ENCODE measurements at places on chromosomes 11 and 22.
A peak's percentile ranks its signal among the peaks of the same experiment; 100 is the strongest.

GRCh38 chr11:1298695-1299492, 10.5 kb downstream of the TOLLIP start:
- DNase-seq: no peak

DNA sequence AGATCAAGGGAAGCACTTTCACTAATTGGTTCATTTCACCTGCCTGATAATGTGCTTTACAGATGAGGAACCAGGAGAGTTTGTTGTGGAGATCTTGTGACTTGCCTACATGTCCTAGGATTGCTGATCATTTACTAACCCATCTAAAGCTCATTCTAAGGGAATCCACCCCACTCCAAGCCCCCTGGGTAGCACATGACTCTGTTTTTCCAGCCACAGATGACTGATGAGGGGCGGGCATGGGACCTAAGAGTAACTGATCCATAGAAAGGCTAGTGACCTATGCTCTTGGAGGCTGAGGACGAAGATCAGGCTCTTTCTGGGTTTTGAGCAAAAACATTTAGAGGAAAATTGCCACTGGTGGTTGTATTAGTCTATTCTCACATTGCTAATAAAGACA, 378.1 kb downstream of the CADM1 start:
- DNase-seq: no peak

- no peak for DNase-seq
Measured at GRCh38 chr22:37618072-37618656, 9.5 kb downstream of the GGA1 start.

GRCh38 chr22:49334976-49335375, 492.7 kb downstream of the BRD1 start:
- no peak for DNase-seq

- no peak for DNase-seq
Measured at GRCh38 chr22:40585310-40585751, 51.2 kb downstream of the MRTFA start.

DNA sequence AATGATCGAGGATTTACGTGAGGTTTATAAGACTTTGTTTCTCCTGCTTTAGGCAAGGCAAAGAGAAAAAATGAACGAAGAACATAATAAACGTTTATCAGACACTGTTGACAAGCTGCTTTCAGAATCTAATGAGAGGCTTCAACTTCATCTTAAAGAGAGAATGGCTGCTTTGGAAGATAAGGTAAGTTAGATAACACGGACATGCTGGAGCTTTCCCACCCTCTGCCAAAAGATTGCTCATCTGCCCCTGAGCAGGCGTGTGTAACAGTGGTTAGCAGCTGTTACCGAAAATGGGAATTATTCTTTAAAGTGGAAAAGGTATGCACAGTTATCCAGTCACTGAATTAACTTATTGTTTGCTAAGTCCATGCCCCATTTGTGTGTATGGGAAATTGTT, 62.8 kb upstream of the CTTN start:
- DNase-seq: no peak

DNA sequence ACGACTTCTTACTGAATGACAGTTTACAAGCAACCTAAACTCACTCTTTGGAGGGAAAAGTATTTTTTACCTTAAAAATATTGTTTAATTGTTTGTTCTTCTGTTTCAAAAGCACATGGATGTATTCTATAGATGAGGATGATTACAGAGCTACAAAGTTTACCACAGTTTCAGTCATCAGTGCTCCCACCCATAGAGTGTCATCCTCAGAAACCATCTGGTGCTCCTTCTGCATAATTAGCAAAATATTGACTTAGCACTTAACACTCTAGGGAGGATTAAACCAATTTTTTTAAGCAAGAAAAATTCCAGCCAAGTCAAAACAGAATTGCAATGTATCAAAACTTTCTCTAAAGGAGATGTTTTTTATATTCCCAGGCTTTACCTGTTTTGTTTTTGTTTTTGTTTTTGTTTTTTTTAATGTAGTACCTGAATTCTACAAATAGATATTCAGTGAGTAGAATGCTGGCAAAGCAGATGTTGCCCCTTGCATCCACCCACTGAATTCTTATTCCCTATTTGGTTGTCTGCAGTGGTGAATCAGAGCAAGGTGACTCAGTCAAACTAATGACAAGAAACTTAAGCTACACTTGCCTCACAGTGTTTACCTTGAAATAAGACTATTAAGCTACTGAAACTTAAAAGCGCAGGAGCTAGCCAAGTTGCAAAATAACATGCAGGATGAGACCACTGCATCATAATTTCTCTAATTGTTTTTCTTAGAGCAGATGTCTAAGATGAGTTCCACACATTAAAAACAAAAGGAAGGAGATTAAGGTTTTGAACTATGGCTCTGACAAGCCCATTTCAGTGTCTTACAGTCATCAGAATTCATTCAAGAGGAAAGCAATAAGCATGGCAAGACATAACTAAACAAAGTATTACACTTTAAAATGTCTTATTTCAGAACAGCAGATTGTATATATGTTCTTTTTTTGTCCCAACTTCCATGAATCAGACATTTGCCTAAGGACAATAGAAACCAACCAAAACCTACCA, 155.1 kb upstream of the SOX6 start:
- no peak for DNase-seq

- no peak for DNase-seq
Measured at GRCh38 chr11:1896923-1897322, 5.2 kb upstream of the PRR33 start.

- DNase-seq: no peak
Measured at GRCh38 chr11:107583629-107584195, 7.2 kb upstream of the ELMOD1 start.

DNA sequence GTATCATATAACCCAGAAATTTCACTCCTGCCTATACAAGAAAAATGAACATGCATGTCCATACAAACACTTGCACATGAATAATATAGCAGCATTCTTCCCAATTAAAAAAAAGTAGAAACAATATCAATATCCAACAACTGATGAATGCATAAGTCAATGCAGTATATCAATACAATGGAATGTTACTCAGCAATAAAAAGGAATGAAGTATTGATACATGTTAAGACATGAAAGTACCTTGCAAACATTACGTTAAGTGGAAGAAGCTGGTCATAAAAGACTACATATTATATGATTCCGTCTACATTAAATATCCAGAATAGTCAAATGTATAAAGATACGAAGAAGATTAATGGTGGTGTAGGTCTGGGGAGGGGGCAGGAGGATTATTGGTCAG, 73.9 kb upstream of the DRD2 start:
- no peak for DNase-seq

DNA sequence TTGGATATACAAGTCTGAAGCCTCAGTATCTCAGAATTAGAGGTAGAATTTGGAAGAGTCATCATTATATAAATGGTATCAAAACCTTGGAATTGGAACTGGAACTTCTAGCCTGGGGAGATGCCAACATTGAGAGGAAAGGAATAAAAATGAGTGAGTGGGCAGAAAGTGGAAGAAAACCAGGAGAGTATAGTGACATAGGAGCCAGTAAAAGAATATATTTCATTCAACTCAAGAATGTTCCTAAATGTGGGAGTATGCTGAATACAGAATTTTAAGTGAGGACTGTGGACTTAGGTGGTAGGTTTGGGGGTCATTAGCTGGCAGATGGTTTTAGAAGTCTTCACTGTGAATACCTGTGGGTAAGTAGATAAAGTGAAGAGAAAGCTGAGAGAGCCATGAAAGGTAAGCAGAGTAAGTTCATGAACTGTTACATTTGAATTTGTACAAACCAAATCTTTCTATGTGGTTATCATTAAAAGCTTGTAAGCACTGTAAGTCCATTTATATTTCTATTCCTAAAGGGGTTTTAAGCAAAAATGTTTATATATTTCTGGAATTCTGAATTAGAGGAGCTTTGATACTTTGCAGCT, 60.2 kb downstream of the PDHX start:
- no peak for DNase-seq

- no peak for DNase-seq
Measured at GRCh38 chr22:17063411-17064106, 21.2 kb upstream of the IL17RA start.

GRCh38 chr11:5689551-5689983, at the start of gene TRIM22:
TRIM22 (plus strand) TSS chr11:5689790; CDS start chr11:5696233, 6,443 bp downstream.
- peak; percentile 46 for DNase-seq

DNA sequence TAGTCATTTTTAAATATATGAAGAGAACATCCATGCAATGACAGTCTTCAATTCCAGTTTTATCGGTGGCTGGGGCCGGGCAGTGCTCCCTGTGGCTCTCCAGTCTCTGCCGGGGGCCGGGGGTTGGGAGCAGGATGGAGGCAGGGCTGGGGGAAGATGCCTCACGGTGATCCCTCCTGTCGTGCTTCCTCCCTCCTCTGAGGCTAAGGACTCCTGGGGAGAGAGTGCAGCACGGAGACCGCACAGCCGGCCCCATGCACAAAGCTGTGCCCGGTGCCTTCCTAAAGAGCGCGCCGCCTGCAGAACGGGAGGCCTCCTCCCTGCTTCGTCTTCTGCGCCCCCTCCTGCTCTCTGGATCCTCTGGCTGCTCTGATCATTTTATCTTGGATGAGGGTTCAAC, 20.5 kb downstream of the GAL start:
- DNase-seq: no peak

DNA sequence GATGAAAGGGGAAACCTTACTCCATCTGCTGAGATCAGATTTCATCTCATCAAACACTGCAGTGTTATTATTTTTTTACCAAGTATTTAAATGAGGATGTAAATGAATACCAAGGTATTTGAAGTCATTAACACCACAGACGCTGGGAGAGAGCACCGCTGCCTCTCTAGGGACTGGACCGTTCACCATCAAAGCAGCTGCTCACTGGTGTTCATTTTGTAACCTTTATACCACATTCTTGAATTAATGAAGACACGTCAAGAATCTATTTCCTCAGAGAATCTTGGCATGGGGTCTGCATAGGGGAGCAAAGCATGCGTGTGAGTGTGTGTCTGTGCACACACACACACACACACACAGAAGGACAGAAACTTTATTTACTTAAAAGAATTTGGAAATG, 15.6 kb downstream of the SIAE start:
- no peak for DNase-seq

DNA sequence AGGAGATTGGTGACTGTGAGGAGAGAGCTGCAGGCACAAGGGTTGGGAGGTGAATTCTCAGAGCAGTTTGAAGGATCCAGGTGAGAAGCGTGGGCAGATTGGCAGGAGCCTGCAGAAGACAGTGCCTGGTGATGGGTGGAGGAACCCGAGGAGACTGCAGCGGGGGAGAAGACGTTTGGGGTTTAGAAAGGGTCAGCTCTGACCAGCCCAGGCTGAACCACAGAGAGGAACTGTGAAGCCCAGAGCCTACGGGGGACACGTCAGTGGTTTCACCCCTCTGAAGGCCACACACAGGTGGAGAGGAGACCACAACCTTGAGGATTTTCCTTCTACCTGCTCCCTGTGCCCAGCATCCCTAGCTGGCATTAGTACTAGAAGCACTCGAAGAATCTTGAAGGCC, 154.8 kb upstream of the TBCEL start:
- no peak for DNase-seq

- no peak for DNase-seq
Measured at GRCh38 chr11:115123641-115124040, 380.6 kb downstream of the CADM1 start.

DNA sequence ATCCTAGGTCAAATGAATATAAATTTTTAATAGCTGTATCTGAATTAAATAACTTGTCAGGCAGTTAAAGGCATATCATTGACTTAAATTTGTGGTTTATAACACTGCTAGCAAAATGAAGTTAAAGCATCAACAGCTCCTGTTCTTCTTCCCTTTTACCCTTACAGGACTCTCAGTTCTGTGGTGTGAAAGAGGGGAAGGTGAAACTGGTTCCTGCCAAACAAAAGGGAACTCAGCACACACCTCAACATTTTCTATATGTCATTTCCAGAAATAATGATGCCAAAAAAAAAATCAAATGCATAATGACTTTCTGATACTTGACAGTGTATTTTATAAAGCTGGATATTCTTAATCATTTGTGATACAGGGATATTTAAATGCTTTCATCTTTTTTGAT, 21.2 kb downstream of the ARL14EP start:
- DNase-seq: no peak

GRCh38 chr11:58497951-58498350, 10.0 kb downstream of the OR5B21 start:
- DNase-seq: no peak

- DNase-seq: peak; percentile 62
Measured at GRCh38 chr11:120334894-120335462, 1.2 kb upstream of the ARHGEF12 start.

DNA sequence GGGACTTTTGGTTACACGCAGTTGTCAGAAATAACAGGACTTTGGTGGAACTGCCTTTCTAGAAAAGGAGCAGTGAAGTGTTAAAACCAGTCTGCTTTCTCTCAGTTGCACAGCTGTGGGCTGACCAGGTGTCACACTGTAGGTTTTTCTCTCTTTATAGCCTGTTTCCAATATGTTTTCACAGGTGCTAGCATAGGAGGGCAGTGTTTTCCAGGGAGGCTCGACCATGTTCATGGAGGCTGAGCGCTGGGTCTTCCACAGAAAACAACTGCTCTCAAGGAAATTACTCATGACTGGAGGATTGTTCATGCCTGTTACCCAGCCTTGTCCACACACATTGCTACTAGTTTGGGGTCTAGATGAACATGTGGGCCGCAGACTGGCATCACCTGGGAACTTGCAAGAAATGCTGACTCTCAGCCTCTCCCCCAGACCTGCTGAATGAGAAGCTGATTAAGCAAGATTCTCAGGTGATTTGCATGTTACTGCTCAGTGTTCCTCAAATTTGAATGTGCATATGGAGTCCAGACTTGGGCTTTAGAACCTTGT, 157.7 kb downstream of the MAML2 start:
- DNase-seq: no peak

GRCh38 chr11:6646918-6647679, 8.5 kb downstream of the DCHS1 start:
- DNase-seq: no peak

DNA sequence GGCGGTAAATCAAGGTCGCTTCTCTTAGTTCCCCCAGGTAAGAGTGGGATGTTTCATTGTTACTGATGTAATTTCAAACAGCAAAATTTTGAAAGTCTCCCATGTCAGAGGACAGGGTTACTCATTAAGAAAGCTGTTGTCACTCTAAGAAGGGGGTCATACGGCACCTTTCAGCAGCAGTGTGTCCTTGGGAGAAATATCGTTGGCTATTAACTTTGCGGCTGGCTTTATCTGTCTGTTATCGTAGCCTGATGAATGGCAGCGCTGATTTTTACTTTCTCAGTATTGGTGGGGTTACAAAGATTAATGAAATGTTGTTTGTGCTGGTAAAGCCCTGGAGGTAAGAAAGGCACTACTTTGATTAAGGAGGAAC, 27.5 kb upstream of the FBXO3 start:
- DNase-seq: no peak

DNA sequence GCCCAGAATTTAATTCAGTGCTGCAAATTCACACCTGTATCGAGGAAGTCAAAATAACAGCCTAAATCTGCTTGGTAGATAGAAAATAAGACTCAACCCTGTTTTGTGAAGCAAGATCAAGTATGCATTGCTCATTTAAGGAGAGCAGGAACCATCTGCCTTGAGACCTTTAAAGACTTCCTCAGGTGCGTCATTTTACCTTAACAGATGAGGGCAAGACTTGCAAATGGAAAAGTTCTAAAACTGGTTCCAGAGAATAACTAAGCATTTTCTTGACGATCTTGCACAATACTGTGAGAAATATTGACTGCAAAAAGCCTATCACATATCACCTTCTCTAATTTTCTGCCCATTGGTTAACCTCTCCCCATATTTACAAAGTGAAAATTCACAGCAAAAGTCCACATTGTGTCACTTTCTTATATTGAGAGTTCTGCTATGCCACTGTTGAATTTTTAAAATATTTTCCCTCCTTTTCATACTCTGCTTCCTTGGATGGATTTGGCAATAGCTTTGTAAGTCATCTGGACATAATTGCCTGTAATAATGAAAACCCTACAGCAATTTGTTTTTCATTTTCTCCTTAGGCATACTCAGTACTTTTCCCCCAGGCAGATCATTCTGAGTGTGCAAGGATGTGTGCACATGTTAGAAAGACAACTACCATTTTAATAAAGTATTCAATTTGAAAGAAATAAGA, 234.2 kb downstream of the AASDHPPT start:
- no peak for DNase-seq

All from activated CD4-positive, alpha-beta T cell treated with anti-CD3 and anti-CD28 coated beads, Interleukin-2, amount 50 U/mL, for 48 hours (primary cell).